Inflammatory macrophage treated with lipopolysaccharide for 4 hours (primary cell): ENCODE measurements at places on chromosomes 5 and 9.

DNA sequence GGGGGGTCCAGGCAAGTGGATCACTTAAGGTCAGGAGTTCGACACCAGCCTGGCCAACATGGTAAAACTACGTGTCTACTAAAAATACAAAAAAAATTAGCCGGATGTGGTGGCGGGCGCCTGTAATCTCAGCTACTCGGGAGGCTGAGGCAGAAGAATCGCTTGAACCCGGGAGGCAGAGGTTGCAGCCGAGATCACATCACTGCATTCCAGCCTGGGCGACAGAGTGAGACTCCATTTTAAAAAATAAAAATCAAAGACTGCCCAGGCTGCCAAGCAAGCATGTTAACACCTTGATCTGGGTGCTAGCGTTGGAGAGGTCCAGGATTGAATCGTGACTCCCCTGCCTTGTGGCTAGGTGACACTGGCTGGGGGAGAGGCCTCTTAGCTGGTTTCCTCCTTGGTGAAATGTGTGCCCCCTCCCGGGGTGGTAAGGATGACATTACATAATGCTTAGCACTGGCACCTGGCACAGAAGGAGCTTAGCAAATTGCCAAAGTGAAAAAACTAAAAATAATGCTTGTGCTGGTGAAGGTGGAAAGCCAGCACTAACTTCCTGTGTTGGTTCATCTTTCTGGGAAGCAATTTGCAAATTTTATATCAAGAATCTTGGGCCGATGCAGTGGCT is 2.2 kb upstream of the CIZ1 start:
- DNase-seq, result no peak

DNA sequence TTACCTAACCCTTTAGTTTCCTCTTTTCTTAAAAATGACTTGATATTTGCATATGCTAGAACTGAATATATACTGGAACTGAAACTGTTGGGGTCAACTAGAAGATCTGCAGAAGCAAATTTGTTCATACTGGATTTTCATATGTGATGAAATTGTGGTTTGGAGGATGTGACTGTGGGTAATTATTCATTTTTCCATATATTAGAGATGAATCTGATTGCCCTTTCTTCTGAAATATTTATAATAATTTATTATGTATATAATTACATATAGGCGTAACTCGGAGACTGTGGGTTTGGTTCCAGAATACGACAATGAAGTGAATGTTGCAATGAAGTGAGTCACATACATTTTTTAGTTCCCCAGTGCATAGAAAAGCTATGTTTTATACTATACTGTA is 149.1 kb downstream of the ATP10B start:
- DNase-seq, result peak; percentile 97

GRCh38 chr5:176692326-176692725 is 45.0 kb downstream of the TSPAN17 start:
- no peak for DNase-seq

DNA sequence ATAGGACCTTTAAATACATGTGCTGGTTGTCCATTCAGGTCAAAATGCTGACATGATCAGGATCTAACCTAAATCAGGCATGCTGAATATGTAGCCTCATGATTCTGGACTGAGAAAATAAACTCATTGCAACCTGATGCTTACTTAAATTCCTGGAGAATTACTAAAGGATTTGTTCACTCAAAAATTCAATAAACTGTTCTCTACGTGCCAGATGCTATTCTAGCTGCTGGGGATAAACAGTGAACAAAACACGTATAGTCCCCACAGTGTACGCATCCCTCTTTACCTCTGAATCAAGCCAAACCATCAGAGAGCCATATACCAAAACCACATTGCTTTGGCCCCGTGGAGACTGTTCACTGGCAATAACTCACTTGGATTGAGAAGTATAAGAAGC is 6.1 kb downstream of the SCAI start:
- DNase-seq, result no peak

GRCh38 chr5:97923496-97923895 is 740.4 kb upstream of the RIOK2 start:
- DNase-seq, result no peak

DNA sequence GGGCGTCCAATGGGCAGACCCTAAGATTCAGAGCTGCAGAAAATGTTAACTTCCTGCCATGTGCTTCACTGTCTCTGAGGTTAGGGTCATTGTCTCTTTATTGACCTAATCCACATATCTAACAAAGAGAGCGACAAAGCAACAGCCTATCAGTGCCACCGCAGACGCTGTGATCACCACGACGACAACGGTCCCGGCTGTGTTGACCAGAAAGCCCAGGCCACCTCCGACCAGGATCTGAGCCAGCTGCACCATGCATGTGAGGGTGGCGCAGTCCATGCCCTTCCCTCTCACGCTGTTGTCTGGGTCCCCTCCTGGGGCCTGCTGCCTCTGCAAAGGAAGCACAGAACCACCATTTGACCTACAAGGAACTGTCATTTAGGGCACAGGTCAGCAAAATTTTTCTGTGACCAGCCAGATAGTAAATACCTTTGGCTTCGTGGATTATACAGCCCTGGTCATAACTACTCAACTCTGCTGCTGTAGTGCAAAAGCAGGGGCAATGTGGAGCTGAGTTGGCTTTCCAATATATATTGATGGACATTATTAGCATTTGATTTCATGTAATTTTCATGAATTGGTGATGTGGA is 8.5 kb downstream of the RXFP3 start:
- DNase-seq, result no peak

- no peak for DNase-seq
Observed at GRCh38 chr5:178313316-178313715, 80.7 kb upstream of the PHYKPL start.

DNA sequence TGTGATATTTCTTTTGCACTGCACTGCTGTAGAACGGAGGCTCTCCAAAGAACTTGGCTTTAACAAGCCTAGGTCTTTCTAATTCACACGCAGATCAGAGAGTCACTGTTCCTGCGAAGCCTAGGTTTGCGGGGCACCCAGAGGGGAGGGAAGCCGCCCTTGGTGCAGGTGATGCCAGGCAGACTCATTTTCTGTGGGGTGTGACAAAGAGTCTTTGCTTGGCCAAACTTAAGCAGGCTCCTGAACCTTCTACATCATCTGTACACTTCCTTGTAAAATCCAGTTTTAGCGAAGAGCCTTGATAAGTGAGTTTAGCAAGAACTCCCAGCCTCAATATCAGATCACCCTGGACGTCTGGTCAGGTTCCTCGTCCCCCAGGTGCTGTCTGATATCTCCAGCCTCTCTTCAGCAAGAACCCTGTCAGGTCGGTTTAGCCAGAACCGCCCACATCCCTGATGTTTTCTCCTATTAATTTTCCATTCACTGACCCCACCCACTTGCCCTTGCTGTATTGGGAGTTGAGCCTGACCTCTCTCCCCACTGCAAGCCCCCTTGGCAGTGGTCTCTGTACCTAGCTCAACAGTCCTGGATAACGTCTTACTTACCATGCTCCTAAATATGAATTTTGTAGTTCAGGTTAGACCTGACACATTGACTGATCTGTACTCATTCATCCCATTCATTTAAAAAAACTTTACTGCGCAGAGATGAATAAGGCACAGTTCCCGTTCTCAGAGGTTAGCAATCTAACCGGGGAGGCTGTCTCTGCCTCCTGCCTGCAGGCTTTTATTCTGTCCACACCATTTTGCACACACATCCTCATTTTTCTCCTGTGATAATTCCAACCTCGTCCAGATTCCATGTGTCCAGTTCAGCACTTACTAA is 880 bp upstream of the UBAC1 start:
- DNase-seq, result peak; percentile 31

DNA sequence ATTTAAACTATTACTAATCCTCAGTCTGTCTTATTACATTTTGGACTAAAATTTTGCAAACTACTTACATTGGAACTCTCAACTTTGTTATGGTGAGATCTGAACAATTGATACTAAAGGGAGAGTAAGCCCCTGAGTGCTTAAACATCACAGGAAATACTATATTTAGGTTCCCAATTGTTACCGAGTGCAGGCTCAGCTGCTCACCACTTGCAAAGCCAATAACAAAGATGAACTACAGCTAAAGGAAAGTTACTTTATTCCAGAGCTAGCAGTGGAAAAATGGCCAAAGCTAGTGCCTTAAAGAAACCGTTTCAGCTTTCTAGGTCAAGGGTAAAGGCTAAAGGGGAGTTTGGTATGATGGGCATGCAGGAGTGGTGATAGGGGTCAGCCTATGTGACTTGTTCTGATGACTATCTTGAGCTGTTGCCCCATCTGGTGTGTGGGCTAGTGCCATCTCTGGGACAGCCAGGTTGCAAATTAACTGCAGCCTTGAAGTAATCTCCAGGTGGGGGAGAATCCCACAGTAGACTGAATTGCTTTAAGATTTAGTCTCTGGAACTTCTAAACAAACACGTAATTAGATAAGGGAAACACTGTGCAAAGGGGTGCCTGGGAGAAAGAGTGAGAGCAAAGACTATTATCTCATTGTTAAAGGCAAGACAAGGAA is 7.8 kb upstream of the NDUFB6 start:
- DNase-seq, result no peak

DNA sequence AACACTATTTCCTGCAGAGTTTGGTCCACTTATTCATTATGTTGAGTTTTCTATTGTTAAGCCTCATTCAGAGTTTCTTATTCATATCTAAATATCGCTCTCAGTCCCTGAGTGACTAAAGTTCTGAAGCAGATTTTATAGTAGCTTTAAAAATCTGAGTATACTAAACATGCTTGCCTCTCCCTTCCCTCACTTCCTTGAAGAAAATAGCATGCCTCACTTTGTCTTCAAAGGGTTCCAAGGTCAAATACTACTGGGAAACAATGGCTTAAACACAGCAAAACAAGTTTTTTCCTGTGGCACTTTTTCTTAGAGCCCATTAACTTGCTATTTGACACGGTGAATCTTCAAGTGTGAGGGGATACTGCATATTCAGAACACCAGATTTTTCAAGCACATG is 41.1 kb upstream of the DAB2 start:
- no peak for DNase-seq

DNA sequence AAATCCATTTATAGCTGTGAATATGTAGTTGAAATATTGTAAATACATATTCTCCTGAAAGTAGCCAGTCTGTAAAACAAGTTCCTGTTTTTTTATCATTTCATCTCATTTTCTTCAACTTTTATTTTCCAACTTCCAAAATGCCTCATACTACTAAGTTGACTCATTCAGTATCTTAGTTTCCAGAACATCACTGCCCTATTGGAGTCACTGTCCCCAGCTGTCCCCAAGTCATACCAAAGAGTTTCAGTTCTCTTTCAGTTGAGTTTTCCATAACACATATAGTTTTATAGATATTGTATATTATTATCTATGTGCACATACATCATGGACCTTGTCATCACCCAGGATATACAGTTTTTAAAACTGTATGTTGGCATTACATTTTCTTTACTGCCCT is 261.7 kb downstream of the CDH12 start:
- DNase-seq, result no peak
